ENCODE measurements at places on chromosomes 4 and X. TPM values are rescaled to one million over a fixed set of nuclear protein-coding genes. Genes with fewer than 3 reads are reported as not detected.

Gene CLNK
- total RNA-seq: not detected

GRCh38 chr4:81796790-81797528 lies 325.3 kb upstream of the RASGEF1B start:
- DNase-seq: no peak

DNA sequence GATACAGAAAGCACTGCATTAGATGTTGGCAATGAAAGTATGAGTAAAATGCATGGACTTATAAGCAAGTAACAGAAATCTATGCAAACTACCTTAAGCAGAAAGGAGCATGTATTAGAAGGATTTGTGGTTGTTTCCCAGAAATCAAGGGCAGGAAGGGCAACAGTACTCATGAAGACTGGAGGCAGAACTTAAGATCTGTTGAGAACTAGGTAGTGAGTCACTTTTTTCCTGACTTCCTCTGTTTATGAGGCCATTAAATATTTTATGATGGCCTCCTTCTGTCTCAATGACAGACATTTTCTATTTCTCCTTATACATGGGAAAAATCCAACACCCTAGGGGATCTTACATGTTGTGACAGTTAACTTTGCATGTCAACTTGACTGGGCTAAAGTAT lies 398.2 kb downstream of the MID1IP1 start:
- DNase-seq: no peak

Gene PARM1
- under 0.01 TPM for total RNA-seq

GRCh38 chrX:95441836-95442235 lies 1242.8 kb upstream of the DIAPH2 start:
- no peak for DNase-seq

GRCh38 chr4:145481942-145482208 lies 222 bp downstream of the SMAD1 start:
- DNase-seq: no peak

DNA sequence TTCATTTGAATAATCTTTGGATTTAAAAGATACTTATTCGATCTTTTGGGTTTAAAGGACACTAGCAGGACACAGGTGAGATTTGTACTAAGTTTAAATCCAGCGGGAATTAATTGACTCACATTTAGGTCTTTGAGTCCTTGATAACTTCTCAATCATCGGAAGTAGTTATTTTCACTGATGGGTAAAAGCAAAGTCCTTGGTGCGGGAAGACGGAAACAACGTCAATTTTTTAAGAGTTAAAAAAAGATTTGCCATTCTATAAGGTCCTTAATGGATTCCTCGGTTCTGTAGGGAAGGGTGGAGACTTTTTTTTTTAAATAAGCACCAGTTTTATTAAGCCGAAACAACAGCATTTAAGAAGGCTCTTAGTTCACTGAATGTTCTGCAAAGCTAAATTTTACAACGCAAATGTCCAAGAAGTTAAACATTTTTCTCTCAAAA lies 2.9 kb downstream of the TMSB4X start:
- no peak for DNase-seq

Gene BST1
- 5.3 TPM for total RNA-seq

Gene GPRIN3
- total RNA-seq: not detected

DNA sequence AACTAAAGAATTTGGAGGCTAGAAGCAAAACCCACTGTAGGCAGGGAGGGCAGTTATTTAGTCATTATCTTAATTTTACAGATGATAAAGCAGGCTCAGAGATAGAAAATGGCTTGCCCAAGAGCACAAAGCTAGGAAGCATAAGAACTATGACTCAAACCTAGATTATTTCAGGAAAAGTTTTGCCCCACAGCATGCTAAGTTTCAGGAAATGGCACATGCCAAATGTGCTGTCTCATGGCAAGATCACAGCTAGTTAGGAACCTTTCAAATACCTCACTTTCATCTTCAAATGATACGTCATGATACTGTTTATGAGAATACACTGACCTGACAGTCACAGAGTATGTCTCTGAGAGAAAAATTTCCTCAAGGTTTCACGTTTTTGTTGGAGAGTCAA lies 78.5 kb upstream of the SPANXC start:
- no peak for DNase-seq

Gene MAGEA4
- not detected for total RNA-seq

Gene FAM47E
- not detected for total RNA-seq

Gene PI4K2B
- total RNA-seq: 25.3 TPM

DNA sequence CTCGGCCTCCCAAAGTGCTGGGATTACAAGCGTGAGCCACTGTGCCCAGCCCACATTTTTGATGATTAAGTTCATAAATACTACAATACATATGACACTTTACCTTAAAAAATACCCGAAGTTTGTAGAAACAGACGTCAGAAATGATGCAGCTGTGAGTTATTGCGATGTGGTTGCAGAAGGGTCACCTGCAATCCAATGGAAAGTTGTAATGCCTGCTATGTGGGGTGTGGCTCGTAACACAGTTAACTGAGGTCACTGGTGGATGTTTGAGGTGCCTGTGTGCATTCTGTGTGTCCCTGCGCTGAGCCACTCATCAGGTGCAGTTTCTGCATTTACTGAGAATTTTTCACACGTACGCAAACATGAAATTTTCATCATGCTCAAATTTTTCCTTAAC lies 64.1 kb downstream of the ANXA5 start:
- DNase-seq: no peak

GRCh38 chr4:7196736-7197135 lies 4.4 kb downstream of the SORCS2 start:
- no peak for DNase-seq

All from IMR-90 (cell line).